ENCODE measurements at places on chromosomes 13 and 19. TPM values are rescaled to one million over a fixed set of nuclear protein-coding genes. Genes with fewer than 3 reads are reported as not detected.
A peak's percentile ranks its signal among the peaks of the same experiment; 100 is the strongest.

Gene GZMM
- not detected for total RNA-seq

DNA sequence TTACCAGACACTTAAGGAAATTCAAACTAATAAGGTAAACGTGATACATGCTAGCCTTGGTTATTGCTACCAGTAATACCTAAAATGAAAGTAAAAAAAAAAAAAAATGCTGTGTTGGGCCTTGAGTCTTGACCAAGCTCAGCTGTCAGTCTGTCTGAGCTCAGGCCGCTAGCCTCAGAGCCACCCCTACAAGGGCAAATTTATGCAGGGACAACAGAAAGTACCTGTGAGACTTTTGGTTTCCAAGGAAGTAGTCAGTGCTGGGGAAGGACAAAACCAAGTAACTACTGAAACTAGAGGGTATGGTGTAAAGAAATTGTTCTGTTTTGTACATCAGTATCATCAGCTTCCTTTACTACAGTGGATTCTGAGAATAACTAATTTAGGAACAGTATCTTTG, 134.3 kb upstream of the SLITRK5 start:
- no peak for DNase-seq

DNA sequence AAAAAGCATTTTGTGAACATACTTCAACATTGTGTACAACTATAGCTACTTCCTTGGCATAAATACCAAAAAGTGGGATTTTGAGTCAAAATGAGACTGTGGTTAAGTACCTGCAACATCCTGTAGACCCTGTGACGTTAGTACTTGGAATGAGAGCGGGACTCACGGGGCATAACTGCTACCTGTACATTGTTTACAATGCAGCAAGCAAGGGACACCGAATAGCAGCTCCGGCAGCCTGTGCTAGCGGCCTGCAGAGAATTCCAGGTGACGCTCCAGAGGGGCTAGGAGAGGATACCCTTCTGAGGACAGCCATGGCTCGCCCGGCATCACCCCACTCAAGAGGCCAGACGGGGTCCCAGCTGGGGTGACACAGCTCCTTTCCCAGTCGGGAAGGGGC, 824 bp upstream of the ZNF331 start:
- no peak for DNase-seq

DNA sequence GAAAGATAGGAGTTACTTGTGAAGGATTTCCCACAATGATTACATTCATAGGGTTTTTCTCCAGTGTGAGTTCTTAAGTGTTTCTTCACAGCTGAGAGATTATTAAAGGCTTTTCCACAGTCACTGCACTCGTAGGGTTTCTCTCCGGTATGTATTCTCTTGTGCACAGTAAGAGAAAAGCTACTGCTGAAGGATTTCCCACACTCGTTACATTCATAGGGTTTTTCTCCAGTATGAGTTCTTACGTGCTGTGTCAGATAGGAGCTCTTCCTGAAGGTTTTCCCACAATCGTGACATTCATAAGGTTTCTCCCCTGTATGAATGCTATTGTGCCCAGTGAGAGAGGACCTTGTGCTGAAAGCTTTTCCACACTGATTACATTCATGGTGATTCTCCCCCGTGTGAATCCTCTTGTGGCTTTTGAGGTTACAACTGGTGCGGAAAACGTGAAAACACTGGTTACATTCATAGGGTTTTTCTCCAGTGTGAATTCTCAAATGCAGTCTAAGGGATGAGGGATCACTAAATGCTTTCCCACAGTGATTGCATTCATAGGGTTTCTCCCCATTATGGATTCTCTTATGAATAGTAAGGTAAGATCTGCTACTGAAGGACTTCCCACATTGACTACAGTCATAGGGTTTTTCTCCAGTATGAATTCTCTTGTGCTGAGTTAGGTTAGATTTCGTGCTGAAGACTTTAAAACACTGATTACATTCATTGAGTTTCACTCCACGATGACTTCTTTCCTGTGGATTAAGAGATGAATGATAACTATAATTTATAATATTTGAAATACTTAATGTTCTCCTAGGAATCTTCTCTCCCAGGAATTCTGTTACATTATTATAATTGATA, 20.6 kb downstream of the ZNF558 start:
- DNase-seq: peak; percentile 7

Gene HCN2
- total RNA-seq: 1.2 TPM

DNA sequence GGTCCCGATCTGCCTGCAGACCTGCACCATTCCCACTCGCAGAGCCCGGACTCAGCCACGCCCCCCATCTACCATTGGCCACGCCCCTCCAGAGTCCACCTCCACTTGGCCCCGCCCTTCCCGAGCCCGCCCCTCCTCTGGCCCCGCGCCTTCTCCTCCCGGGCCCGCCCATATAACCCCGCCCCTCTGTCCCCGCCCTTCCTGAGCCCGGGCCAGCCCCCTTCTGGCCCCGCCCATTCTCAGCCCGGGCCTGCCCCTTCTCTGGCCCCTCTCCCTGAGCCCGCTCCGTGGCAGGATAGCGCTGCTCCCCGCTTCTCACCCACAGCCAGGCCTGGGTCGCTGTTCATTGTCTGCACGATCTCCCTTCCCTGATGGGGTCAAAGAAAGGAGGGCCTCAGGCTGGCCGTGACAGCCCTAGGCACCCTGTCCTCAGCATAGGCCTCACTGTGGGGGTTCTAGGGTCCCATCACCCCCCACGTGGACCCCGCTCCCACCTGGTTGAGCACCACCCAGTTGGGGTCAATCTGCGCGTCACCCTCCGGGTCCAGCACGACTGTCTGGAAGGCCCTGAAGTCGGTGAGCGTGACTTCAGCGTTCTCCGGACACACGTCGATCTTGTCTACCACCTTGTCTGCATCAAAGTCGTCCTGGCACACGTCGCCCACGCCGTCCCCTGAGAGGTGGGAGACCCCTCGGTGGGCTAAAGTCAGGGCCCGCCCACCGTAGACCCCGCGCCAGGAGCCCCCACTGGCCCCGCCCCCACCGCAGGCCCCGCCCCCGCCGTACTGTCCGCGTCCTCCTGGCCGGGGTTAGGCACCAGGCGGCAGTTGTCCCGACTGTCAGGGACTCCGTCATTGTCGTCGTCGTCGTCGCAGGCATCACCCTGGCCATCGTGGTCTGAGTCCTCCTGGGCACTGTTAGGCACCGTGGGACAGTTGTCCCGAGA, 5.7 kb downstream of the COMP start:
- DNase-seq: peak; percentile 77

GRCh38 chr19:45180936-45181335, 2.4 kb downstream of the BLOC1S3 start:
- DNase-seq: no peak

GRCh38 chr13:114257014-114257413, 22.3 kb downstream of the CDC16 start:
- no peak for DNase-seq

DNA sequence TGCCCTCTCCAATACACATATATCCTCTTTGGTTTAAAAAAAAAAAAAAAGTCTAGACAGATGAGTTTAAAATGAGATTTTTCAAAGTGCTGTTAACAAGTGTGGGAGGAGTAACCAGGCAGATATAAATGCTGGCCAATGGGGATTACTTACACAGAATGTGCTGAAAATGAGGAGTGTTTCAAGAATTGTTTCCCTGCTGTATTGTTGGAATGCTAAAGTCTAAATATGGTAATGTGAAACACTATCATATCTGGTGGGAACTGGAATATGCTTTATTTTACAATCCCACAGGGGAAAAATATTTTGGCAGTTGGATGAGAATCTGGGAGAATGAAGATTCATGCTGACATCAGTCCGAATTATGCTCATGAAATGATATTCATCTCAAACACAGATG, 250.7 kb downstream of the DCT start:
- DNase-seq: no peak

Gene KLK3
- not detected for total RNA-seq

Gene CLEC11A
- total RNA-seq: 2.4 TPM

GRCh38 chr13:27053902-27054595, 117.6 kb downstream of the USP12 start:
- DNase-seq: peak; percentile 84

- DNase-seq: peak; percentile 81
These were observed 542.3 kb upstream of the ATXN8OS start for GRCh38 chr13:69565334-69565733.

DNA sequence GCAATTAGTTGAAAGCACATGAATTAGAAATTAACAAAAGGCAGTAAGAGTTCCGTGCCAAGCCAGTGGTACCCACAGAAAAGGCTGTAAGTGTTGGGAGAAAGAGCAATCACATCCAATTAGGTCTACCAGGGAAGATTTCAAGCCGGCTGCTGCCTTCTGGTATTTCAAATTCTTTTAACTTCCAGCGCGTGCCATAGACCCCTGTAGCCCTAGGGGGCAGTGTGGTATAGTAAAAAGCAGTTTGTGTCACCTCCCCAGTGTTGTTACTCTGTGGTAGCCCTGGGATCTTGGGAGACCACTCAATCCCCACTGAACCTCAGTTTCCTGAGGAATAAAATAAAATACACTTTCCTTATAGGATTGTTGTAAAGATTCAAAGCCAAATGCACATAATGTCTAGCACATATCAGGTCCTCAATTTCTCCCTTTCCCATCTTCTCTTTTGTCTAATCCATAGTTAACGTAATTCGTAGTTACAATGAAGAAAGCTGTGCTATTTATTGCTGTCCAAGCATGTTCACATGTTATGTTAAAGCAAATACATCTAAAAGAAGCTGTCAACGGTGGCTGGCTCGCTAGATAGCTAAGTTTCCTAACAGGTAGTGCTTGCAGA, 230.2 kb downstream of the TDRD3 start:
- peak; percentile 58 for DNase-seq

Gene KIR2DL3
- total RNA-seq: not detected

DNA sequence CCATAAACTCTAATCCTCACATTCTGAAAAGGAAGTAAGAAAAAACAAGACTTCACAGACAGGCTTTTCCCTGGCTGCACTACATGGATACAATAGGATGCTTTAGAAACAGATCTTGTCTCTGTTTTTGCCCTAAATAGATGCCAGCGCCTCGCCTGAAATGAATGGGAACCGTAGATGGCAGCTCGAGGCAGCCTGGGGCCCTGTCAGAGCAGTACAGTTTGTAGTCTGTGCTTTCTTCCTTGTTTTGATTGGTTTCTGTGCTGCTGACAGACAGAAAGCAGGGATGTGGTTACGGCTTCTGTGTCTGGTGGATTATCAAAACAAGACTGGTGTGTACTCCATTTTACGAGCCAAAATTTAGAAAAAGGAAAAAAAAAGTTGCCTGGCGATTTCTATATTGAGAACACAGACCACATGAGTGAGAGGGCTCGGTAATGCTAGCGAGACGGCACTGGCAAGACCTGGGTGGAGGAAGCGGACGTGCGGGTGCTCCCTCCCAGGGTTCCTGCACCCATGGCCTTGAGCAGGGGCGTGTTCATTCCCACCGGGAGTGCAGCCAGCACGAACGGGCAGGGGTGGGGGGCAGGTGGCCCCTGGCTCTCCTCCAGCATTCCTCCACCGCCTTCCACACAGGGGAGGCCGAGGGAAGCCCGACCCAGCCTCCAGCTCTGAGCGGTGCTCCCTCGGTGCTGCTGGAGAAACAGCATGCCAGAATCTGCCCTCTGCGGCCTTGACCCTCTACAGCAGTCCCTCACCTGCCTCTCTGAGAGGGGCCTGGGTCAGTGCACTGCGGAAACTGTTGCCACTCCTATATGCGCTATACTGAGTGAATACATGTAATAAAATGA, 37.6 kb upstream of the C1QTNF9 start:
- DNase-seq: peak; percentile 46
